Activated effector memory CD4-positive, alpha-beta T cell treated with anti-CD3 and anti-CD28 coated beads, Interleukin-2, amount 50 U/mL, for 16 hours (primary cell): ENCODE measurements at places on chromosomes 2 and 18.
A peak's percentile ranks its signal among the peaks of the same experiment; 100 is the strongest.

- DNase-seq: no peak
These were observed 28.6 kb downstream of the NBEAL1 start for GRCh38 chr2:203043226-203043625.

GRCh38 chr2:26268213-26268612, 23.5 kb downstream of the HADHB start:
- DNase-seq: no peak

GRCh38 chr2:62440281-62440946, 65.6 kb downstream of the TMEM17 start:
- no peak for DNase-seq

GRCh38 chr2:31523871-31524492, 56.8 kb downstream of the SRD5A2 start:
- peak; percentile 79 for DNase-seq

- no peak for DNase-seq
These were observed 126.3 kb downstream of the TPGS2 start for GRCh38 chr18:36702401-36703013.

- no peak for DNase-seq
These were observed 37.4 kb upstream of the MYO3B start for GRCh38 chr2:170140561-170140960.

GRCh38 chr2:139067874-139068273, 287.7 kb upstream of the NXPH2 start:
- no peak for DNase-seq

DNA sequence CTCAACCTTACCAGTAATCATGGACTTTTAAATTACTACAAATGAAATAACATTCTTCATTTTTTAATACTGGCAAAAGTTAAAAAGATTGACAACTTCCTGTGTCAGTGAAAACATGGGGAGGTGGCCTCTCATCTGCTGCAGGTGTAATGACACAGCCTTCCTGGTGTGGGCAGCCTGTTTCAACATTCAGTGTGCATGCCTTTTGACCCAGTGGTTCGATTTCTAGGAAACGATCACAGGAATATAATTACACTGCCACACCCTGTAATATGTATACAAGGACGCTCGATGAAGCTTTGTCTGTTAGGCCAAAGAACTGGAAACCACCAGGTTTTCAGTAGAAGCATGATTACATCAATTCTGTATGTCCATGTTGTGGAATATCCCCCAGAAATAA, 68.7 kb downstream of the MTHFD2 start:
- peak; percentile 80 for DNase-seq

DNA sequence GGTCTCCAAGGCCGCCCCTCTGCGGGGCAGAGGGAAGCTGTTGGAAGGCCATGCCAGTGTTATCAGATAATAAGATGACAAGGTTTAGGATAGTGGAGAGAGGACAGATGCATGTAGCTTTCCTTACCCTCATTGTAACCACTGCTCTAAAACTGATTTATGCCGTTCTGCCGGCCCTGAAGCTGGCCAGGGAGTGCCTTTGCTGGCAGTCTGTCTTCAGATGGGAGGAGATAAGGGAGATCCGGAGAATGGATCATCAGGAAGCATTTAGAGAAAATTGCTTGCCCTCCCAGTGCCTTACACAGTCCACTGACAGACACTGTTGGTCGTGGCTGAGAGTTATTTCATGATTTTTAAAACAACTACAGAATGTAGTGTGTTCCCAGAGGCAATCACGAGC, 35.4 kb upstream of the MYO3B start:
- no peak for DNase-seq

- DNase-seq: peak; percentile 76
These were observed 2.3 kb downstream of the NEUROD1 start for GRCh38 chr2:181677912-181678586.

- DNase-seq: no peak
These were observed 104.3 kb upstream of the PIK3C3 start for GRCh38 chr18:41850781-41851180.

GRCh38 chr2:79041032-79041448, 15.5 kb downstream of the REG3G start:
- DNase-seq: no peak

- no peak for DNase-seq
These were observed 7.9 kb downstream of the NEDD4L start for GRCh38 chr18:58051765-58052460.

DNA sequence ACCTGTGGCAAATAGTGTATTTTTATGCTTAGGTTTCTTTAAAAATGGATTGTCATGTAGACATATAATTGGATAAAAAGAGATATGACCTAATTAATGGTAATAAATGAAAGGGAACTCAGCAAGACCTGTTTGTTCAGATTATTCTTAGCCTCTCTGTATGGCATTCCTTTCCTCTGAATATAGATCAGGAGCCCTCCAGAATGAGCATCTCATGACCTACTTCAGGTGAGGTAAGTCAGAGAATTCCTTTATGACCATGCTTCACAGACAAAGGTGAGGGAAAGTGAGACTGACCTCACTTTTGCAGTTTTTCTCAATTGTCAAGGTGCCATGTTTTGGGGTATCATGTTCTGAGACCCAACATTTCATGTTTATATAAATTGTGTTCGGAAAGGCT, 1744.3 kb upstream of the PIK3C3 start:
- no peak for DNase-seq

DNA sequence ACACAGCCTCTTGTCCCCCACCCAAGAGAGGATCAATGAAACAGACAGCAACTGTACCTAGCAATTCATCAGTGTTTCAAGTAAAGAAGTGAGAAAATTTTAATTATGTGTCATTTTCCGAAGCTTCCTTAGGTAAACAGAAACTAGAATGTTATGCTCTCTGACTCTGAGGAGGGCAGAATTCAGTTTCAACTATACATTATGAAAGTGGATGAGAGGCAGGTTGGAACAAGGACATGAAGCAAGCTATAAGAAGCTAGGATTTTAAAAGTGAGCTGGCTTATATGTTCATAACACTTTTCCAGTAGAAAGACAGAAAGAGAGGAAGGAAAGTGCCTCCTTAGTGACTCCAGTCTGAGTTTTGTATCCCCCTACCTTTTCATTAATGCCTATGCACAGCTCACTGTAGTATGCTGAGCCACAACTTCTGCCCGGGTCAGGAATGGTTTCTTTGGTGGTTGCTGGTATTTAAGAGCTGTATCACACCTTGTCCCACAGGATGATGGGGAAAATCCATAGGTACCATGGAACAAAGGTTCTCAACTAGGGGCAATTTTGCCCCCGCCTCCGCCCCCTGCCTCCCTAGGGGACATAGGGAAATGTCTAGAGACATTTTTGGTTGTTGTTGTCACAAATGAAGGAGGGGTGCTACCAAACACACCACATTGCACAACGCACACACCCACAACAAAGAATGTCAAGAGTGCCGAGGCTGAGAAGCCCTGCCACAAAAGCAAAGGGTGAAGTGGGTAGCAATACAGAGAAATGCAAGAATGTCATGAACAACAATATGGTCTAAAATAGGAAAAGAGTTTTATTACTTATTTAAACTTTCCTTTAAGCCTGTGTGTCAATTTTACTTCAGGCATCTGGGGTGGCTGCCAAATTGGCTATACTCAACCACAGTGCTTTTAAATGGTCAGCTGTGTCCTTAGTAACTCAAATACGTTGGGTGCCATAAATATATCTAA, 161.0 kb upstream of the ZFP36L2 start:
- no peak for DNase-seq

GRCh38 chr18:58013241-58014211, 30.5 kb upstream of the NEDD4L start:
- no peak for DNase-seq

DNA sequence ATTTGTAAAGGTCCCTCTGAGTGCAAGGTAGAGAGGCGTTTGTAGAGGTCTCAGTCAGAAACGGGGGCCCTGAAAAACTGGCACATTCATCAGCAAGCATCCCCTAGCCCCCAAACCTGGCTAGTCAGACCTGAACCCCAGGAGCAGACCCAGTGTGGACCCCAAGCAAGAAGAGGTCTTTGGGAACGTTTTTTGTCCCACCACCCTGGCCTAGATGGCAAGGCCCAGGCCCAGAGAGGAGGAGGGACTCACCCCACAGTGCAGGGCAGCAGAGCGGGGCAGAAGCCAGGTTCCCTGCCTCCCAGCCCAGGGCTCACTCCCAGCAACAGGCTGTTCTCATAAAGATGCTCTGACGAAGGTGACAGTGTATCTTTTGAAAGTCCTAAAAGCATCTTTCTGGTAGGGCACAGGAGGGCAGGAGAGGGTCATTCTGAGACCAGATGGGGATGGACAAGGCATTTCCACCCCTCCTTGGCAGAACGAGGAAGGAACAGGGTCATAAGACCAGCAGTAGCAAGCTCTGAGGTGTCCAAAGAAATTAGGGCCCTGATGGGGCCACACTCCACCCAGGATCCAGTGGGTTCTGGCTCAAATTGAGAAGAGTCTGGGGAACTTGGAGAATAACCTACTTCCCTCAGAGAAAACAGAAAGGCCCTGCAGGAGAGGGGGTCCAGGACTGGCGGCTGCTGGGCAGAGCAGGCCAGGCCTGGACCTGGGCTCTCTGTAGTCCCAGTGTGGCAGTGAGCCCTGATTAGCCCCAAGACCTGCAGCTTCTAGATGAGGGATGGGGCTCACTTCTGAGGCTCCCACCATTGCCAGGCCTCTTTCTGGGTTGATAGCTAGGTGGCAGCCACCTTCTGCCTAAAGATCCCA, 18.2 kb downstream of the ADRA2B start:
- DNase-seq: peak; percentile 27

GRCh38 chr2:230225486-230225885, at the start of gene SP140:
Gene SP140, plus strand, starts transcription at chr2:230225736. Its CDS starts 109 bp downstream, at chr2:230225845.
- DNase-seq: peak; percentile 92

DNA sequence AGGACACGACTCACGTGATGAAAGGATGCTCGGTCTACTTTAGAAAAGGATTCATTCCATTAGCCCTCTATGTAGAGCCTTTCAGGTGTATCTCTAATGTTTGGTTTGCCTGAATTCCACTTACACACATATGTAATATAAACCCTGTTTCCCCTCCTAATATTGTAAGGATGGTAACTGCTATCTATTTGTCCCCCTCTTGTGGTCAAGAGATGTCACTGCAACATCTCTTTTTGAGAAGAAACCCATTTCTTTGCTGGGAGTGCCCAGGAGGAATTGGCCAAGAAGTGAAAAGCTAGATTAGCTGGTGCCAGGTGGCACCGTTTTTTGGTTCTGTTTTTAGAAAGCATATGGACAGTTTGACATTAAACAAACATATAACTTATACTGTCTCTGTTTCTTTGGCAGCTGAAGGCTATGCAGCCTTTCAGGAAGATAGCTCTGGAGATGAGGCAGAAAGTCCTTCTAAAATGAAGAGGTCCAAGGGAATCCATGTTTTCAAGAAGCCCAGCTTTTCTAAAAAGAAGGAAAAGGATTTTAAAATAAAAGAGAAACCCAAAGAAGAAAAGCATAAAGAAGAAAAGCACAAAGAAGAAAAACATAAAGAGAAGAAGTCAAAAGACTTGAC, 41.2 kb downstream of the RALBP1 start:
- no peak for DNase-seq

DNA sequence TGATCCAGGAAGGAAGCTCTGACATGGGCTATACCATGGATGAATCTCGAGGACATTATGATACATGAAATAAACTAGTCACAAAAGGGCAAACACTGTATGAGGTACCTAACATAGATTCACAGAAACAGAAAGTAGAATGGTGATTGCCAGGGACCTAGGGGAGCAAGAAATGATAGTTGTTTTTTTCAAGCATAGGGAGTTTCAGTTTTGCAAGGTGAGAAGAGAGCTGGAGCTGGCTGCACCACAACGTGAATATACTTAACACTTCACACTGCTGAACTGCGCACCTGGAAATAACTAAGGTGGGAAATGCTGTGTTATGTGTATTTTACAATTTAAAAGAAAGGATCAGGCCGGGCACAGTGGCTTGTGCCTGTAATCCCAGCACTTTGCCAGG, 13.2 kb upstream of the AGAP1 start:
- DNase-seq: no peak
